ENCODE measurements at places on chromosomes 6 and 20.

DNA sequence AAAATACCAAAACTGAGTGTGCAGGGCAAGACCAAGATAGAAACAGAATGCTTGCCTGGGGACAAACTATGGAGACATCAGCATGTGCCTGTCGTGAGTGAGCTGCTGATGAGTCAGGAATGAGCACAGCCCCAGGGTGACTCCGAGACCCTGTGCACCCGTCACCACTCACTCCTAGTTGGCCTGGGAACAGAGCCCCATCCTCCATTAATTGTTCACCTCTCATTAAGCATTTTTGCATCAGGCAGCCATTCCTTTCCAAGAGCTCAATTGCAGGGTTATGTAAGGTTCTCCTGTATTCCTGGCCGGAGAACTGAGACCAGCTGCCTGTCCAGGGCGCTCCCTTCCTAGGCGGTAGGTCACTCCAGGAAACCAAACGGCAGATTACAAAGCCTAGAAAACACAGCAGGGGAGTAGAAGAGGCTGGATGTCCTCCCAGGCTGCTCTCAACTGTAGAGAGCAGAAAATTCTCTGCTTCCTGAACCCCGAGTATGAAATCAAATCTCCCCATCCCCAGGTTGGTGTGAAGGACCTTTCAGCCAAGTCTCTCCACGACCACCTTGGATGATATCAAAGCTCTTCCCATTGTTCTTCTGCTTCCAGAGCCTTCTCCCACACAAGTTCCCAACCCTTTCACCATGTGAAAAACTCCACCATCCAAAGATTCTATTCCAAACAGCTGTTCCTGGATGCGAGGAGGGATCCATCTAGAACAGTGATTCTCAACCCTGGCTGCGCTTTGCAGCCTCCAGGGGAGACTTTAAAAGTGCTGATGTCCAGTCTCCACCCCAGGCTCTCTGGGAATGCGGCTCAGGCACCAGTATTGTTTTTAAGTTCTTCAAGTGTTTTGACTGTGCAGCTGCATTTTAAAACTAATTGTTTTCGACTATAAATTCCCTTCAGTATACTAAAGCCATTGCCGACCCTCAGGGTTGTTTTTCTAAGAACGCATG, 532.6 kb upstream of the JARID2 start:
- peak; percentile 95 for DNase-seq

DNA sequence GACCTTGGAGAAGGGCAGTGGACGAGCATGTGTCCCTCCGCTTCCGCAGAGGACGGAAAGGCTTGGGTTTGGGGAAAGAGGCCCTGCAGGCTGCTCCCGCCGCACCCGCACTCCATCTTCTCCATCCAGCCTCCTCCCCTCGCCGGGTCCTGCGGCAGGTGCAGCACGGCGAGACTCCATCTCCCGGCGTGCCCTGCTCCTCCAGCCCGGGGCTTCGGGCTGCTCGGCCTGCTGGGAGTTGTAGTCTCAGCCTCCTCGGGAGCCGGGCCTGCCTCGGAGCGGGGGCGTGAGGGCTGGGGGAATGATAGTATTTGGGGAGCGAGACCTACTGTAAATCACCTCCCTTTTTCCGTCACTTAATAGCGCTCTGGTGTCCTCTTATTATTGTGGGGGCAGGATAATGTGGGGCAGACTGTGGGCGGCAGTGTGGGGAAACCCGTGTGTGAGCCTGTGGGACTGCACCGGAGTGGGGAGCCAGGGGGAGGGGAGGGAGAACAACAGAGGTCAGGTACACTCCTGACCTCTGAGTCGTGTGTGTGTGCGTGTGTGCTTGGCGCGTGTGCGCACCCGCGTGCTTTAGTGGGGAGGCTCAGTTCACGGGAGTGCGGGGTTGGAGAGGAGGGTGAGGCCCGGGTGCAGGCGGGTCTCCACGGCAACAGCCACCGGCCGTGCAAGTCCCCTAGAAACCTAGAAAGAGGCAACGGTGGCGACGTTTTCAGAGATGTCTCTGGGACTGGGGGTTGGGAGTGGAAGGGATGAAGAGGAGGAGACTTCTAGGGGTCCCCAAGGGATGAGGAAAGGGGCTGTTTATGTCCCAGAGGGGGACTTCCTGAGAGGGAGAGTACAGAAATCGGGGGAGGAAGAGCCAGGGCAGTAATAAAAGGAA, 4.1 kb downstream of the TTBK1 start:
- DNase-seq = peak; percentile 67

- DNase-seq = no peak
These were observed 29.8 kb downstream of the DIDO1 start for GRCh38 chr20:62896526-62896925.

DNA sequence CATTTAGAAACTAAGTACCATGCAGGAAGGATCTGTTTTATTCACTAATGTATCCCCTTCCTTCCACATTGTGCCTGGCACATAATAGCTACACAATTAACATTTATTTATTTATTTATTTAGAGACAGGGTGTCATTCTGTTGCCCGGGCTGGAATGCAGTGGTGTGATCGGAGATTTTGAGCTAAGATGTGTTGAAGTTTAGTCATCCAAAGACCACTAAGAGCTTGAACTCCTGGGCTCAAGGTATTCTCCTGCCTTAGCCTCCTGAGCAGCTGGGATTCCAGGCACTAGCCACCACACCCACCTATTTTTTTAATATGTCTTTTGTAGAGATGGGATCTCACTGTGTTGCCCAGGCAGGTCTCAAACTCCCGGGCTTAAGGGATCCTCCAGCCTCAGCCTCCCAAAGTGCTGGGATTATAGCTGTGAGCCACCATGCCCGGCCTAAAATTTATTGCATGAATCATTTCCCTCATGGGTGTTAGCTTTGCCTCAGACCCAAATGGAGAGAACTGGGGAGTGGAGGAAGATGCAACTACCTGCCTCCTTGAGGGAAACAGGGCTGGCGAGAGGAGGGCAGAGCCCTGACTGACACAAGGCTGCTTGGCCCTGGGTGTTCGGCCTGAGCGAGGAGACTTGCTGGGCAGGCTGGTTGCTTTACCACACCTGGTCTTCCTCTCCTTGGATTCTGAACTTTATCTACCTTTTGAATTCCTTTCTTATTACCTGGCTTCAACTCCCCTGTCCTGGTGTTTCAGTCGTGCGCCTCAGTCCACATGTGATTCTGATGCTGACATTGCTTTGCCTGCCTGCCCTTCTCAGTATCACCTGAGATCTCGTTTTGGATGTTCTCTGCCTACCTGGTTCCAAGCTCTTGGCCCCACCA, 1.7 kb upstream of the DYNLT1 start:
- no peak for DNase-seq

DNA sequence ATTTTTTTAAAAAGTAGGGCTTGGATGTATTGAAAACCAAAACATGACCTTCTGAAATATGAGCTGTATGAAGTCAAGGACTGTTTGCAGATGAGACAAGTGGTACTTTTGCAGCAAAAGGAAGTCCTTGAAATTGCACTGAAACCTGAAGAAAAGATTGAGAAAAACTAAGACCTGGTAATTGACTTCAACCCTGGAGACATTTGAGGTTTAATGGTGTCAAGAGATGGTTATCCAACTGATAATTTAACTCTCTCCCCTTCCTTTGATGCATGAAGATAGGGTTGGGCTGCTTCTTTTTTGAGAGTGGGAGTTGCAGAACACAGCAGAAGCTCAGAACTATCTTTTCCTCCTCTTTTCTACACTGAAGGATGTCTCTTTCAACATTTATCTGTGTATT, 180.9 kb upstream of the DTNBP1 start:
- no peak for DNase-seq

DNA sequence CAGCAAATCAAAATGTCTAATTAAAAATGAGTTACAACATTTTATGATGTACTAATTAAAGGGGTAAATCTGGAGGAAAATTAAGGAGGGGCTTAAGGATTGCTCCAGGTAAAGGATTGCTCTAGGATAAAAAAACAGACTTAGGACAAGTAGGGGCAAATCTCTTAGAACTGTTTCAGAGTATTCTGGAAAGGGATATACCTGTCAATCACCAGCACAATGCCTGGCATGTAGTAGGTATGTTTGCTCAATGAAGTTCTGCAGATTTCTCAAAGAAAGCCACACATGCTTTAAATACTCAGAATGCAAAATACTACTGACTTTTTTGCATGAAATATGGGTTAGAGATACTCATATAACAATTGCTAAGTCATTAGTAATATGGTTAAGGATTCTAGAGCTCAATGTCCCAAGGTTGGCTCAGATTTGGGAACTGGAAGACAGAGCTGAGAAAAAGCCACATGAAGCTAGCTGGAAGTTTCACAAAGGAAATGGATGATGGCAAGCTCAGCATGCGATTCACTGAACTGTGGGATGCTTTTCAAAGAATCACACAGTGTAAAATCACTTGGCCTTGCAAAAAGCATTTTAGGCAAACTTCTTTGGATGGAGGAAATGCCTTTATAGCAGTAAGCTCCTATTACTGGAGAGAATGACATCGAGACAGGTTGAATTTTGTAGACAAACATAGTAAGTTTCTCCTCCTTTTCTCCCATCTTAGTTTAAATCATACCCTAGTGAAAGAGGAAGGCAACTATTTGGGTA, 72.8 kb downstream of the MAP3K5 start:
- no peak for DNase-seq

Data from EL (cell line).